ENCODE measurements at places on chromosomes 6 and 20.

- DNase-seq = no peak
These were observed 9.7 kb upstream of the MRPS10 start for GRCh38 chr6:42227173-42227850.

DNA sequence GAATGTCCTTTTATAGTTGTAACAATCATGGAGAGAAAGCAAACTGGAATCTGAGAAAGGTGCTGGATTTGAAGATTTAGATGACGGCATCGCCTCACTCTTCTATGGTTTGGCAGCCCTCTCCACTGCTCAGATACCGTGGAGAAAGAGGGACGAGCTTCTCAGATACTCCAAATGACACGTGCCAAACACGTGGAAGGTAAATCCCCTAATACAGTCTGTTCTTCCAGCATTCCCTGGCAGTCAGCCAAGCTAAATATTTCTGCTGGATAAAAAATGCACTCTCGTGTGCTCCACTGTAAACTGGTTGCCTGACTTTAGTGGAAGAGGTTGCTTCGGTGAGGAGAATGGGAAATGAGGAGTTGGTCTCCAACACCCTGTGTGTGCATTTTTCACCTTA, 16.7 kb upstream of the PRDM1 start:
- DNase-seq = no peak

- DNase-seq = no peak
These were observed 33.8 kb downstream of the KIF16B start for GRCh38 chr20:16539280-16540021.

- no peak for DNase-seq
These were observed 537.4 kb downstream of the PTPRT start for GRCh38 chr20:42652266-42652665.

- no peak for DNase-seq
These were observed 2.2 kb downstream of the HAO1 start for GRCh38 chr20:7938058-7938457.

DNA sequence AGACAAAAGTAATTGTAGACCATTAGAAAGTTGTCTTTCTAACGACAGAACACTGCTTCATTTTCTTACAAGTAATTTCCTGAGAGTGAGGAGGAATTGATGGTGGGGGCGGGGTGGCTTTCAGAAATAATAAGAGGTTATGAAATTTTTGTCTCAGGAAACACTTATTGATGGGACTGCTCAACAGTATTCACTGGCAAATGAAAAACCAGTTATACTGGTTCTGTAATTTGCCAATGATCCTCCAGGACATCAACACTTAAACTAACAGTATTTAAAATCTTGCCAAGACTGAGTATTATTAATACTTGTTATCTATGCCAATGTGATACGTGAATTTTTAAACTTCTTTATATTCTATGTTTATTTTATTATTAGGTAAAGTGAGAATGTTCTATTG, 41.8 kb upstream of the FUT9 start:
- DNase-seq = no peak

DNA sequence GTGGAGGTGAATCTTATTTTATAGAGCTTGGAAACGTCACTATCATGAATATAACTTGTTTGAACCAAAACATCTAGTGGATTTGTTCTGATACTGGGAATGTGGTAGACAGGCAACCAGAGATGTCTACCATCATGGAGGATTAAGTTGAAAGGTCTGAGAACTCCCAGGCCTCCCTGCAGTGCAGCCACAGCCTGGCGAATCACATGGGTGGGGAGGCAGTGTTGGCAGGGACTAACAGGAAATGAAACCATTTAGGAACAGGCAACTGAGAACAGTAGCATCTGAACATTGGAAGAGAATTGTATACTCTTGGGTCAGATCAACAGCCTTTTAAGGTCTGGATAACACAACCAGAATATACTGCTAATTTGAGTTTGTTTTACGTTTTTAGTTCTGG, 22.3 kb upstream of the CEP162 start:
- DNase-seq = no peak

DNA sequence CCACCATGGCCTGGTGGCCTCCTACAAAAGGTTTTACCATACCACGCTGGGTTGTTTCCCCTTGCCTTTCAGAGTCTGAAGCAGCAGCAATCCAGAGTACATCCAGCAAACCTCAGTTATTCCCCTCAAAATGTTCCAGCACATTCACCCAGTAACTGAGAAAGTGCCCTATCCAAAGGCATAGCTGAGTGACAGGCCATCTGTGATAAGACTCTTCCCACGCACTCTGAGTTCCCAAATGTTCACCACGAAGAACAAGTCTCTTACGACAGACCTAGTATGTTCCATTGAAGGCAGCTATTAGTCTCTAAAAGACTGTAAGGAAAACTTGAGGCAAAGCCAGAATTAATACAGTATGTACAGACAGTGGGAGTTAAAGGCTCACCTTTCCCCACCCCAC, 31.6 kb upstream of the C20orf144 start:
- no peak for DNase-seq

DNA sequence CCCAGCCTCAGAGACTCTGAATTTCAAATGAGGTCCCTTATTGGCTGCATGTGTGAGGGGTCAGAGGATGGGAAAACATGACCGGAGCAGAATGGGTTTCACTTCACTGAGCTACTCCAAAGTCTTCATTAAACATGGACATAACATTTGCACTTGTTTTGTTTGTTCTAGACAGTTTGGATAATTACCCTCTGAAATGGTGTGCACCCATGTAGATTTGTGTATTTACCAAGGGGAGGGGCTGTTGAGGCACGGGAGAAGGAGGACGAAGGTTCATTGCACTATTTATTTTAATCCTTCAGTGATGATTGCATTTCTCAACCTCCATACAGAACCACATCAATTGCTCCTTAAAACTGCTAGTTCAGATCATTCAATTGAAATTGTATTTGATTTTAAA, 364.2 kb downstream of the TFAP2B start:
- no peak for DNase-seq

DNA sequence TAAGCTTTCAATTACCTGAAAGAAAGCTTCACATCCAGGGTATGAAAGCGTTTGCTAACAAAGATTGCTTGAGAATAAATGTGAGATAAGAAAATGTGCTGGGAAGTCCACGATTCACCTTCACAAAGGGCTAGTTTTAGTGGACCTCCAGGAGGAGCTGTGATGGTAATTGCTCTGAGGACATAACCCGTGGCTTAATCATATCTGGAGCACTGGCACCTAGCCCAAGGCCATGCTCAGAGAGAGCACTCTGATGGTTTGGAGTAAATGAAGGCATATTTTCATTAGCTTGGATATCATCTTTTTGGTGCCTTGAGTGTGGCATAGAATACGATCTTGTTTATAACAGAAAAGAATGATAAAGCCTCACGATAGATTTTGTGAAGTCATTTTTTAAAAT, 46.9 kb upstream of the BACH2 start:
- no peak for DNase-seq

- no peak for DNase-seq
These were observed 844 bp upstream of the ABRACL start for GRCh38 chr6:139027620-139028182.

- DNase-seq = no peak
These were observed 161.3 kb downstream of the PKHD1 start for GRCh38 chr6:51926125-51926524.

GRCh38 chr20:673603-674001, 2.0 kb downstream of the SCRT2 start:
- no peak for DNase-seq

GRCh38 chr6:106563614-106564013, 65.7 kb downstream of the RTN4IP1 start:
- no peak for DNase-seq
